ENCODE measurements at places on chromosomes 11 and 22.

DNA sequence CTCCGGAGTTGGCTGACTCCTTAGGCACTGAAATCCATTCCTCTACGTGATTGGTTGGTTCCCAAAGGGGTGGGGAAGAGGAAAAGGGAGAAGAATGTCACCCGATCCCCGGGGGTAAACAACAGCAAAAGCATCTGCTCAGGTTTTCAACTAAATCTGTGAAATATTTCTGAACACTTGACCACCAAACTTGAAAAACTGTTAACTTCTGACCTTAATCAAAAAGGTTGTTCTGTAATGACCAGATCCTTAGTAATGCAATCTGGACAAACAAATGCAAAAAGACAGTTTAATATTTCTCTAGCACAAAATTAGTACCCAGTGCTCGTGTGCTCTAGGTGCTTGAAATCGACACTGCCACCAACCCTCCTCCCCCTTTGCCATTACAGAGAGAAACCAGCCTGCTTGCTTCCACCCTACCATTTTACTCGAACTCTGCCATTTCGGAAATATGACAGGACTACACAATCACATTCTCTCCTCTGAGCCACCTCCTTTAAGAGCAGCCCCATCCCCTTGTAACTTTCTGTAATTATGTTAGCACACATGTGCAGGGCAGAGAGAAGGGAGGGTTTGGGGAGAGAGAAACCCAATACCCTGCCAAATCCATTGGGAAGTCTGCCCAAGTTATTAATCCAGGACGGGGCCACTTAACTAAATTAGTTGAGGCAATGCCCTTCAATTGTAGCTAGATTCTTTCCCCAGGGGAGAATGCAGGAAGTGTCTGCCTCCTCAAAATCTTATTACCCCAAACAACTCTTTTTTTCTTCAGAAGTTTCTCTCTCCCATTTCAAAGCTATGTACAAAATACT lies 113.8 kb downstream of the RBFOX2 start:
- no peak for DNase-seq

DNA sequence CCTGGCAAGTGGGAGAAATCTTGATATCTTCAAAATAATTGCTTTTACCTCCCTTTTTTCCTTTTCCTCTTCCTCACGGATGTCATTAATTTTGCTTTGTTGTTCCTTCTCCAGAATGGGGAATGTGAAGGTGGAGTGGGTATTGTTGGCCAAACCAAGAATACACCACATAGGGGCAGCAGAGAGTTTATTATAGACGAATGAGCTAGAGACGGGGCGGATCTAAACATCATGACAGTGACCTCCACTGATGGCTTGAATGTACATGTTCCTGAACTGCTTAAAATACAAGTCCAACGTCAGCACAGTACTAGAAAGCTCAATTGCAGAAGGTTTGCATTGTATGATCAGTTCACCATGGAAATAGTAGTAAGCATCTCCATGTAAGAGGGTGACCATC lies 122.3 kb upstream of the SNX19 start:
- no peak for DNase-seq

DNA sequence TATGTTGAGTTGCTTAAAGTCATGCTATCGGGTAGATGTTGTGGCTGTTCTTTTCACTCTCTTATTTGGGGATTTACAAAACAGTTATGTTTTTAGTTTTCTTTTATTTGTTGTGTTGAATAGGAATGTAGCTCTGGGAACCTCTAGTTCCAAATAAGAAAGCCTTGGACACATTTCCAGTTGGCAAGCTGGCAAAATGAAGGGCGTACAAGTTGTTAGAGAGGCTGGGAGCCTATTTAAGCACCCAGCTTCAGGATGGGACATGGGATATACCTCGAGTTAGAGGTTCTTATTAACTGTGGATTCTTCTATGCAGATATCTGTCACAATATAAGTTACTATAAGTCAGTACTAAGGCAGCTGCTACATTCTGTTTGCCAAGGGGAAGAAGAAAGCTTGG lies 22.8 kb downstream of the PPARA start:
- no peak for DNase-seq

DNA sequence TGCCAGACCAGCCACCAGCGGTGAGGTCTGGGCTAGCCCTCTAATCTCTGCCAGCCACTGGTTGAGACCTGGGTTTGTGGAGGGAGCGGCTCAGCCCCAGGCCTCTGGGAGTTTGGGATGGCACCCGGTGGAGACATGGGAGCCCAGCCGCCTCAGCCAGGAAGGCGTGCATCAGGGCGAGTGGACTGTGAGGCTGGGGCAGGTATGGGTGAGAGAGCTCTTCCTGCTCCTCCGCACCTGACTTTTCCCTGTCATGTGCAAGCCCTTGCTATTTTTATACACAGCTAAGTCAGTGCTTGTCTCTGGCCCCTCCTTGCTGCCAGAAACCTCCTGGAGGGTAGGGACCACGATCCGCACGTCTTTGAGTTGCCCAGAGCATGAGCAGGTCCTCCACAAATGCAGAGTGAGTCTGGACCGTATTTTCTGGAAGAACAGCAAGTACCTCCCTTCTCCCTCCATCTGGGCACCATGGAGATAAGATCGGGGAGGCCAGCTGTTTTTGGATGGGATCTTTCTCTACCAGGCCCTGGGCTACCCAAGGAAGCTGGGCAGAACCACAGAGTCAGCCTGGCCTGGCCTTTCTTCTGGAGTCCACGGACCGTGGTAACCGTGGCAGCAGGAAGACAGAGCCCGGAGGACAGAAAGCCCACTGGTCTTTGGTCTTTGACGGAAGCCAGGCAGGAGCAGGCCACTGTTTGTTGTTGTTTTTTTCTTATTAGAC lies 53.3 kb downstream of the IGLL1 start:
- no peak for DNase-seq

DNA sequence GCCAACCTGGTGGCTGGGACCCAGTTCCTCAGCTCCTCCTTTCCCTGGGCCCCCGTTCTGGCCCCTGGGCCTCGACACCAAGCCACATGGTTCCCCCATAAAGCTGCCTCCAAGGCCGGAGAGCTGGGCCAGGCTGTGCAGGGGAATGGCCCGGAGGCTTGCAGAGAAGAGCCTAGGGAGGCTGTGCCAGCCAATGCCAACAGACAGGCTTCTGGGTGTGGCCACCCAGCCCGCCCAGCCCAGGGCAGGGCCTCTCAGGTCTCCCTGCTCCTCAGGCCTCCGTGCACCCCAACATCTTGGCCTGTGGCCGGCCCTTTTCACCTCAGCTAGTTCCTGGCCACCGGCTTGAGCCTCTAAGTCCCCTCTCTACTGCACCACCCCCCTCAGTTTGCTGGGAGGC lies 17.4 kb upstream of the FLRT1 start:
- no peak for DNase-seq

- DNase-seq: no peak
Measured at GRCh38 chr22:33909075-33909458, 11.2 kb downstream of the LARGE1 start.

- no peak for DNase-seq
Measured at GRCh38 chr11:42329929-42330565, 870.6 kb upstream of the LRRC4C start.

- DNase-seq: no peak
Measured at GRCh38 chr11:17408026-17408425, 19.6 kb upstream of the KCNJ11 start.

Data from GF-D8 (cell line).